CD14-positive monocyte (primary cell): ENCODE measurements at places on chromosomes 4 and X. TPM values are rescaled to one million over a fixed set of nuclear protein-coding genes. Genes with fewer than 3 reads are reported as not detected.
A peak's percentile ranks its signal among the peaks of the same experiment; 100 is the strongest.

GRCh38 chr4:4787421-4787820 lies 72.0 kb upstream of the MSX1 start:
- DNase-seq = no peak

DNA sequence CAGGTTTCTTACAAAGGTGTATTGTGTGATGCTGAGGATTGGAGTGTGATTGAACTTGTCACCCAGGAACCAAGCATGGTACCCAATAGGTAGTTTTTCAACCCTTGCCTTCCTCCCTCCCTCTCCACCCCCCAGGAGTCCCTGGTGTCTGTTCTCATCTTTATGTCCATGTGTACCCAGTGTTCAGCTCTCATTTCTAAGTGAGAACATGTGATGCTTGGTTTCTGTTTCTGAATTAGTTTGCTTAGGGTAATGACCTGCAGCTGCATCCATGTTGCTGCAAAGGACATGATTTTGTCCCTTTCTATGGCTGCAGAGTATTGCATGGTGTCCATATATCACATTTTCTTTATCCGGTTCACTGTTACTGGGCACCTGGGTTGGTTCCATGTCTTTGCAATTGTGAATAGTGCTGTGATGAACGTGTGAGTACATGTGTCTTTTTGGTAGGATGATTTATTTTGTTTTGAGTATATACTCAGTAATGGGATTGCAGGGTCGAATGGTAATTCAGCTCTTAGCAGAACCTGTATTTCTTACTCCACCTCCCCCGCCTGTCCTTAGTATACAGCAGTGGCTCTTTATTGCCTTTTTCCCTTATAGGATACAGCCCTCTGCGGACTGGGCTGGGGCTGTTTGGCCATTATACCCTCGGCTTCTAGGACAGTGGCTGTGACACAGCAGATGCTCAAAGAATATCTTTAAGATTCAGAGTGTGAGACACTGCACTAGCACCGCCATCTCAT lies 145.4 kb downstream of the PTTG2 start:
- DNase-seq = no peak

GRCh38 chr4:8644966-8645752 lies 52.6 kb downstream of the CPZ start:
- DNase-seq = no peak

DNA sequence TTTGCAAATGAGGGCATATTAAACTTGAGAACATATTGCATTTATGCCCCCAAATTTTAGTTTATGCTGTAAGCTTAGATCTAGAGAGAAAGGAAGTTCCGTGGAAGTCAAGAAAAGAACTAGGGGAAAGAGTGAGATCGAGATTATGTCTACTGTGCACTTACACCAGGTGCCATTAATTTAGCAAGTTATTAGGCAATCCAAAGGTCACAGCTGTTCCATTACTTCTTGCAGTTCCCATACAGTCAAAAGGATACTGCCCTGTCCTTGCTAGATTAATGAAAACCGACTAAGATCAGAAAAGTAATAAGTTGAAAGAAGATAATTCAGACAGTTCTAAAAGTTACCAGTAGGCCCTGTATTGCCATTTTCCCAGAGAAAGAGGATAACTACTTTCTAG lies 49.3 kb upstream of the SLC7A11 start:
- no peak for DNase-seq

DNA sequence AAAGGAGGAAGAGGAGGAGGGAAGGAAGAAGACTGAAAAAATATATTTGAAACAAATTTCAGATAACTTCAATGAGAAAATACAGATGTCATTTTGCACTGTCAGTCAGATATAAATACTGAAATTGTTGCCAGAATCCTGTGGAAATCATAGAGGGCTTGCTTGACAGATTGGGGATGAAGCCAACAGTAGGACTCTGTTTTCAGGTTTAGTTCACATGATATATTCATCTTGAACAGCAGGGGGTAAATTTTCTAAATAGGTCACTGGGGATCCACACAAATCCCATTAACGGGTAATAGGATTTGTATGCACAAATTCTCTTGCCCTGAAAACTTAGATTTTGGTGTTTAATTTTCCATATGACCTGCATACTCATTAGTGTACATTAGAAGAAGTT lies 103.3 kb upstream of the PCDH18 start:
- no peak for DNase-seq

GRCh38 chr4:99763635-99764101 lies 53.0 kb upstream of the DAPP1 start:
- DNase-seq = no peak

DNA sequence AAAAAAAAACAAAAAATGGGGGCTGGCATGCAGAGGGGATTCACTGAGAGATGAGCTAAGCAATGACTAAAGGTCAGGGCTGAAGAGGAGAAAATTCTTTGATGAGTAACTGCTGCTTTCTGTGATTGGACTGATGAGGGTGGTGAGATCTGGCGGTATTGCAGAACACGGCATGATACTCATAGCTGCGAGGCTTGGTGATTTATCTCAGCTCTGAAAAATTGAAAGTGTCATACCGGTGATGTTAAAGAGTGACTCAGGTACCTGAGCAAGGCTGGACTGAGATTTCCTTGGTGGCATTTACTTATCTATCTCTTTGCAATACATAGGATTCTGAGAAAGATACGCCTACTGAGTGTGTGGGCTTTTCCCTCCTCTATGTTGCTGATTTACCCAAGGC lies 204.1 kb upstream of the DDX53 start:
- DNase-seq = no peak

DNA sequence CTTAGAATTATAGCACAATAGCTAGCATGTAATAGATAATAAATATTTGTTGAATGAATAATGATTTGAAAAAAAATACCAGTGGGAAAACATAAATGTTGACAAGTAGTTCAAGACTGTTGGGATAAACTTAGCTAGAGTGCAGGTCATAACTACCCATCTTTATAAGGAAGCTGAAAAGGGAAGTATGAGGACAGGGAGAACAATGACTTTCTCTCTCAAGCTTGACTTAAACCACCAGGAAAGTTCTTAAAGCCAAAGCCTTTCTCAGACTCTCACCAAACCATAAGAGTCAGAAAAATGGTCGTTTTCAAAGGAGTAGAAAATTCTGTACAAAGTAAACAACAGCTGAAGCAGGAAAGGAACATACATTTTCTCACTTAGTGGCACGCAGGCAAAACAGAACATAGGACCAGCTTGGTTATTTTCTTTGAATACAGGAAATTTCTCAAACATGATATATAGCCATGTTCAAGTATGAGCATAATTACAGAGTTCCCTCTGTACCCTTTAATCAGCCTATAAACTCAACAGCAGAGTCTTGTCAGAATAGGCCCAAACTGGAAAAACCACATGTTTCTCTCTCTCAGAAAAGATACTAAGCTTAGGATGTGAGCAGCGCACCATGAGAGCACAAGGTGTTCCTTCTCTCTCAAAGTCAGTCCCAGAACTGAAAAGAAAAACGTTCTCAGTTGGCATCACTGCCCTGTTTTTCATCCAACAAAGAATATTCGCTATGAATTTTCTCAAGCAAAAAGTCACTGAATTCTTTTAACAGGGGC lies 28.7 kb downstream of the MAPK10 start:
- DNase-seq = peak; percentile 16

DNA sequence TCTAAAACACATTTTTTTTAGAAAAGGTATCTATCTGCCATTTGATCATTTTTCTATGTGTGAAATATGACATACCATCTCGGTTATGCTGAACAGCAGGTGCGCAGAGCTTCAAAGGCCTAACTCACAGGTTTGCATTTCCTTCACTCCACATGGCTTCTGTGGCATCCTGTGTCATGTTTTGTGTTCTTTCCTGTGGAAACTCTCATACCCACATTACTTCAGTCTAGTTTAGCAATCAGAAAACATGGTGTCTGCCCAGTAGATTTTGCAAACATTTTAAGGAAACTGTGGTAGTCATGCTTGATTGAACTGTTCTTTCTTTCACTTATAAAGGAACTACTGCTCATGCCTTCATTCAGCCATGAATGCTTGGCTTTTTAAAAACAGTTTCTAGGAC lies 11.3 kb upstream of the ARAP2 start:
- DNase-seq = peak; percentile 81

DNA sequence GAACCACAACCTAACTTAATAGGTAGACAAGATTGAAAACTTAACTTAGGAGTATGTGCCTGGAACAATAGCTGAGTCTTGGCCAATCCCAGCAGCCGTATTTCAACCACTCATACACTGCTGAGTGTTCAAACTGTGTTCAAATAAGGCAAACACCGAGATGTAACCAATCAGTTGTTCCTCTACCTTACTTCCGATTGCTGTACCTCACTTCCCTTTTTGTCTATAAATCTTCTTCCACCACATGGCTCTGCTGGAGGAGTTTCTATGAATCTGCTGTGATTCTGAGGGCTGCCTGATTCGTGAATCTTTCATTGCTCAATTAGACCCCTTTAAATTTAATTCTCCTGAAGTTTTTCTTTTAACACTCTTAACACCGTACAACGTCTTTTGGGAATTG lies 108.0 kb downstream of the ANAPC4 start:
- no peak for DNase-seq

DNA sequence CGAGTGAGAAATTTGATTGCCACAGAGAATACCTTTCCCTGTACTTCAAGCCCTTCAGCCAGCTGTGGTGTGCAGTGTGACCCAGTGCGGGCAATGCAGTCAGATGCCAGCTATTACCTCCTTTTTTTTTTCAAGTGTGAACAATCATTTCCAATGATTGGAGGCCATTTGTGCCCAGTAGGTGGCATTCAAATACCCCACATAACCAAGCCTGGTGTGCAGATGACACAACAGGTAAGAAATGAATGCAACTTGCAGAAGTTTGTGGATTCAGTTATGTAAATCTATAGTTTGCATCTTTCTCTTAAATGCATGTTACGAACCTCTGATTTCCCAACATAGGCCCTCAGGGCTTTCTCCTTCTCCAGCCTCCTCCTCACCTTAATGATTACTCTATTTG lies 98.0 kb downstream of the CLCN4 start:
- DNase-seq = no peak

- no peak for DNase-seq
These were observed 33.2 kb upstream of the CLDN24 start for GRCh38 chr4:183355405-183355804.

DNA sequence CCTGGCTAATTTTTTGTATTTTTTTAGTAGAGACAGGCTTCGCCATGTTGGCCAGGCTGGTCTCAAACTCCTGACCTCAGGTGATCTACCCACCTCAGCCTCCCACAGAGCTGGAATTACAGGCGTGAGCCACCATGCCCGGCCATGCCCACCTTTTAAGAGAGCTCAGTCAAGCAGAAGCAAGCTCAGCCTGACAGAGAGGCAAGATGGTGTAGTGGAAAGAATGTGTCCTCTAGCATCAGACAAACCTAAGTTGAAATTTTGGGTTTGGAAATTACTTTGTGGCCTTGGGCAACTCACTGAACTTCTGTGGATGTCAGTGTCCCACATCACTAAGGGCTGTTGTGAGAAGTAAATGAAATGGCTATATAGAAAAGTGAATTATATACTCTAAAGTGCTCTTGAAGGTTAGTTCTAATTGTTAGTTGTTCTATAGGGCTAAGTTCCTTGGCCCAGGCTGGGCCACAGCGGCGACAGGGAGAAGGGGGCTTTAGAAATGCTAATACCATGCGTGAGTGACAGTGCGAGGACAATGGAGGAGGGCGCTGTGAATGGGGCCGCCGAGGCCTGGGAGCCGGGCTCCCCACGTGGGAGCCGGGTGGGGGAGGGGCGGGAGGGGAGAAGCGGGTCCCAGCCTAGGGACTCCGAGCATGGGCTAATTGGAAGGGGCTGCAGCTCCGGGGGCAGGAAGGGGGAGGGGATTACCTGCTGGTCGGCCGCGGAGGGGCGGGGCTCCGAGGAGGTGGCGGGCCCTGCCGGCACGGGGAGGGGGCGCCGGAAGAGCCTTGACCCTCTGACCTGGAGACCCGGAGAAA lies 15.6 kb downstream of the PJA1 start:
- no peak for DNase-seq

DNA sequence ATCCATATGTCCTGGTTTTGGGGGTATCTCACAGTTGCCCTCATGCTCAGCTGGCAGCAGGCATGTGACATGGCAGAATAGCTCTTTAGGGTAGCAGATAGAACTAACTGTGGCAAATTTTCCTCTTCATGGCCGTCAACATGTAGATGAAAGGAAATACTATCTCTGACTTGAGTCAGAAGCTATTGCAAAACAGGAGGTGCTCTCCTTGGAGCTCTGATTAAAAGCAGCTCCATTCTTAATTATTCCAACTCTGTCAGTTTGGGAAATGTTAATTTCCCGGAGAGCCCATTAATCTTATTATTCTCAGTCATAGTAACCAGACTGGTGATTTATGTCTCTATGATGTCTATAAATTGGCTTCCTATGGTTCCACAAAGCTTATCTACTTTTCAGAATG lies 18.2 kb downstream of the IL13RA1 start:
- no peak for DNase-seq

GRCh38 chr4:32440391-32440790 lies 1720.2 kb downstream of the PCDH7 start:
- no peak for DNase-seq

DNA sequence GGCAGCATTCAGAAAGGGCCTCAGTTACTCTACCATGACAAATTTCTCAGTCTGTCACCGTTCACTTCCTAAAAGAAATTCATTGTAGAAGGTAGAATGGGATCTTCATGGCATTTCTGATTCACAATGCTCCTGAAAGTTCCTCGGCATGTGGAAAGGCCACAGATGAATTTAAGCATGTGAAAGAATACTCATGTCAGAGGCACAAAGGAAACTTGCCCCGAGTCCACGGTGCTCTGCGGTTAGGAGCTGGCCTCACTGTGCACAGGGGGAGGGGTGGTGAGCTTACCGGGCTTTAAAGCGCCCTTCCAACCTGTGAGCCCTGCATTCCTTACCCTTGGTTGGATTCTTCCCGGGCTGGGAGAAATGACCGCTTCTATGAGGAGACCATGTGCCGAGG lies 9.3 kb downstream of the TKTL1 start:
- DNase-seq = no peak

- DNase-seq = no peak
These were observed 278.6 kb upstream of the DIPK2B start for GRCh38 chrX:45479196-45479834.

DNA sequence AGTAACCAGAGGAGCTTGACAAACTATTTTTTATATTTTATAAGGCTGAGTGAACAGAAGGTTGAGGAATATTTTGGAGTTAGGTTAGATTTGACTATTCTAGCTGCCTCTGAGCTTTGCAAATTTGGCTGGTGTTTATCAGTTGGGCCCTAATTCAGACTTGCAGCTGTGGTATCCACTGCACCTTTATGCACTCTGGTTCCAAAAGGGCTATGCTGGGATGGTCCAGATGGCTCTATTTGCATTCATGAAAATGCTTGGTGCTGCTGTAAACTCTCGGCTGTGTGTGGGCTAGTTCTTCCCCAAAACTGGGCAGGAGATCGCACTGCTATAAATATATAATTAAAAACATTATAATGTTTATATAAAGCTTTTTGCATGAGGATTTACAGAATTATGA lies 106.3 kb downstream of the REPS2 start:
- no peak for DNase-seq

GRCh38 chr4:173243917-173244658 lies 75.5 kb downstream of the GALNT7 start:
- no peak for DNase-seq

- DNase-seq = peak; percentile 56
These were observed 6.4 kb upstream of the SMIM9 start for GRCh38 chrX:154840856-154841255.

KLHL4 gene
- polyA plus RNA-seq = not detected

HSFX2 gene
- polyA plus RNA-seq = not detected

IQCM gene
- polyA plus RNA-seq = not detected in 2 replicates

NIPAL1 gene
- 0.22 TPM for polyA plus RNA-seq

BST1 gene
- 107 and 140 TPM in 2 replicates for polyA plus RNA-seq

PCDH11X gene
- not detected for polyA plus RNA-seq

PSAPL1 gene
- not detected for polyA plus RNA-seq

CT45A1 gene
- polyA plus RNA-seq = not detected

RRH gene
- not detected for polyA plus RNA-seq

RIPPLY1 gene
- polyA plus RNA-seq = not detected in 2 replicates

LRP2BP gene
- polyA plus RNA-seq = 0.04 TPM in 1 of 2 replicates, not detected in the other

GCNA gene
- polyA plus RNA-seq = 0.26 TPM

HPSE gene
- polyA plus RNA-seq = 65.8 TPM
